ENCODE measurements at places on chromosomes 13 and 19.

DNA sequence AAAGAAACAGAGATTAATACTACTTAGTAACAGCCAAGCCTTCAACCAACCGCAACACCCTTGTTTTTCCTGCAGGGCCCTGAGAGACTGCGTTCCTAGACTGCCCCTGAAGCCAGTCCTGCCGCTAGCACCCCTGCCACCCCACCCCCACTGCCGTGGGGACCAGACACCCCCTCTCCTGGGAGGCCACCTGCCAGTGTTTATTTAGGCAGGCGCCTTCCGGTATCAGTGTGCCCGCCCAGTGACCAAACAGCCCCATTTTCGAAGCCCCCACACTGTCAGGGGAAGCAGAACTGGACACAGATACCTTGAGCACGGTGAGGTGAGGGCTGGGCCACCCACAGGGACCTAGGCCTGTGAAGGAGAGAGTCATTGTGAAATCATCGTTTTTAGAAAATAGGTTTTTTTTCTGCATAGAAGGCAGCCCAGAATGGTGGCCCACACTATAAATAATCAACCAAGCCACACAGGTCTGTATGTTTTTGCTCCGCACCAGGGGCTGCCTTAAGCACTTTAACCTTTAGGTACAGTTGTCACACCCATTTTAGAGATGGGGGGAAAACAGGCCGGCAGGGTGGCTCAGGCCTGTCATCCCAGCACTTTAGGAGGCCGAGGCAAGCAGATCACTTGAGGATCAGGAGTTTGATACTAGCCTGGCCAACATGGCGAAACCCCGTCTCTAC lies 3.5 kb upstream of the TLE5 start:
- peak; percentile 59 for DNase-seq

DNA sequence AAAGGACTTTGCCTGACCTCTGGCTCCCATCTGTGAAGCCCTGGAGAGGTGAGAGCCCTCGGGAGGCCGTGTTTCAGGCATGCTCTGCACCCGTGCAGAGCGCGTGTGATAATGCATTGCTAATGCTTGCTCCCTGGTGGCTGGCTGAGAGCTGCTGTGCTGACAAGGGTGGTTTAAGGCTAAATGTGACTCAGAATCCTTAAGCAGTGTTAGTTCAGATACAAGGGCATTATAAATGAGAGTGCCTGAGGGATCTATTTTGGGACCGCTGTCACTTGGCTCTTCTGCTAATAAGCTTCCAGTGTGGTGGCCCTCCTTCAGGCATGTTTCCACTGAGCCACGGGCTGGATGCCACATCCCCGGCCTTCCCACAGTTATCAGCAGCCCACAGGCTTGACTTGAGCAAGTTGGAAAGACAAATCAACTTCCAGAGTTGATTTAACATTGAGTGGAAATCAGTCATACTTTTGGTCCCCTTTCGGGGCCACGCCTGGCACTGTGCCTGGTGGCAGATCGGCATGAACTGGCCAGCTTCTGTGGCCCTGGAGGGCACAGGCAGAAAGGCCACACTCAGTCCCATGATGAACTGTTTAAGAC lies 17.0 kb downstream of the ALOX5AP start:
- DNase-seq, result no peak

DNA sequence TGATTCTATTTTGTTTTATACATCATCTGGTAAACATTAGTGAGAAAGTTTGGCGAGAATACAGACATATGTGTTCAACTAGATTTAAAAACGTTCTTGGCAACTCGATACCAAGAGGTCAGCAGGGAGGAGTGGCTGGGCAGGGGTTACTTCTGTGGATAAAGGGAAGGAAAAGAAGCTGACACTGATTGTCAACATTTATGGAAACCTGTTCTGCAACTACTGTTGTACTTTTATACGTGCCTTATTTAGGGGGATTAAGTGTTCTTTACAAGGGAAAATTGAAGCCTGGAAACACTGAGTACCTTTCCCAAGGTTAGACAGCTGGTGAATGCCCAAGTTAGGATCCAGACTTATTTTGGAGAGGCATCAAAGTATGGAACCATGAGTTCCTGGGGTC lies 65.0 kb downstream of the MTUS2 start:
- peak; percentile 13 for DNase-seq

DNA sequence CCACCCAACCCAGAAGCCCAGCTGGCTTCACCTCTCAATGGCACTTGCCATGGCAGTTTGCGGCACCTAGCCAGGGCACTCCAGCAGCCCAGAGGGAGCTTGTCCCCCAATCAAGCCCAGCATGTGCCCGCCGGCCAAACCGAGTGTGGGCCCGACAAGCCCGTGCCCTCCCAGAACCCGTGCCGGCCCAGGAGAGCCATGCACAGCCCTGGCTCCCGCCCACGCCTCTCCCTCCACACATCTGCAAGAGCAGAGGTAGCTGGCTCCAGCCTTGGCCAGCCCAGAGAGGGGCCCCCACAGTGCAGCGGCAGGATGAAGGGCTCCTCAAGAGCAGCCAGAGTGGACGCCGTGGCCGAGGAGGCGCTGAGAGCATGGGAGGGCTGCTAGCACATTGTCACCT lies 2278.0 kb upstream of the PCDH20 start:
- DNase-seq, result no peak

DNA sequence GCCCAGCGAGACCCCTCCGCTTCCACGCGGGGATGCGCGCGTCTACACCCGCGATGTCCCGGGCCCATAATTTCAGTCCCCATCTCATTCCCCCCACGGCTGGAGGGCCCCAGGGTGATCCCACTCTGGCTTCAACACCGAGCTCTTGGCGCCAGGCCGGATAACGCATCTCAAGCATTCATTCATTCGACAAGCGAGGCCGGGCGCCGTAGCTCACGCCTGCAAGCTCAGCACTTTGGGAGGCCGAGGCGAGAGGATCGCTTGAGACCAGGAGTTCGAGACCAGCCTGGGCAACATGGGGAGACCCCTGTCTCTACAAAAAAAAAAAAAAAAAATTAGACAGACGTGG lies 5.9 kb downstream of the ANGPTL6 start:
- DNase-seq, result no peak

GRCh38 chr13:74074723-74075122 lies 59.5 kb downstream of the KLF12 start:
- no peak for DNase-seq

DNA sequence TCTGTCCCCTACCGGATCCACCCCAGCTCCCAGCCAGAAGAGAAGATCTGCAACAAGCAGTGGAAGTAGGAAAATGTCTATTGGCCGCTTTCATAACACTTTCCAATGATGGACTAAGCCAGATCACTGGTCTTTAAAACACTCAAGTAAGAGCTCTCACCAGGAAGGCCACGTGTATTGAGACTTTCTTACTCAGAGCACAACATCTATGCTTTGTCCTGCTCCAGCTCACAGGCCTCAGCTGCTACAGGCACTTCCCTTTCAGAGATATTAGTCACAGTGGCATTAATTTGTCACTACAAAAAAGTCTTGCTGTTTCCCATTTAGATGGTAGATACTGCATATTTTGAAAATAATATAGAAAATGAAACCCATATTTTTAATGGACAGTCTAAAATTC lies 164.2 kb downstream of the ABCC4 start:
- DNase-seq, result no peak

- DNase-seq, result no peak
Measured at GRCh38 chr19:1360818-1361461, 22.8 kb upstream of the NDUFS7 start.

- no peak for DNase-seq
Measured at GRCh38 chr19:7734220-7735203, 2.6 kb upstream of the CLEC4G start.

- DNase-seq, result no peak
Measured at GRCh38 chr13:45141369-45141768, 21.1 kb downstream of the GTF2F2 start.

GRCh38 chr13:112213467-112214255 lies 146.7 kb downstream of the SOX1 start:
- peak; percentile 91 for DNase-seq

- DNase-seq, result no peak
Measured at GRCh38 chr13:83503424-83503823, 378.9 kb downstream of the SLITRK1 start.

GRCh38 chr19:43300206-43300605 lies 30.9 kb upstream of the PSG9 start:
- no peak for DNase-seq

- DNase-seq, result no peak
Measured at GRCh38 chr13:50425772-50426171, 410.5 kb downstream of the KCNRG start.

DNA sequence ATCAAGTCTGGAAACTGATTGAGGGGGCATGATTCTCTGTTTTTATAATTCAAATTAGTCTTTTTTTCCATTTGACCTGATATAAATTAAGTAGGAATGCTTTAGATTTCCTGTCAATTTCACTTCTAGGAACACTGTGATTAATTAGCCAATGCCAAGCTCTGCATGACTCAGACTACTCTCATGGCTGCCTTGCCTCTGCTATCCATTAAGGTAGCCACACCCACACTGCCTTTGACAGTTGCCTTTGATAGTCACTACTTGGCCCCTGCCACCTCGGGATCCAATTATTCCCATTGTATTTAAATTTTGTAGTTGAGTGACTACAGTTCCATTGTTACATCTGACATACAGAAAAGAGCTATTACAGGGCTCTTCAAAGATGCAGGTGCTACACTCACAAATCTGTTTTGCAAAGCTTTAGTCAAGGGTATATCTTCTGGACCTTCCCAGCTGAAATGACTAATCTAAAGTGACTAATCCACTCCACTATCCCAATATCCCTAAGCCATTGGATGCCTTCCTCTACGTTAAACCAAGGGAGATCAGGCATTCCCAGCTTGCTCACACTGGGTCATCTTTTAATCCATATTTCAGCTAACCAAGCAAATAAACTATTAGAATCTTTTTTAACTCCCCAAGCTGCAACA lies 1193.1 kb upstream of the MIR17HG start:
- no peak for DNase-seq

DNA sequence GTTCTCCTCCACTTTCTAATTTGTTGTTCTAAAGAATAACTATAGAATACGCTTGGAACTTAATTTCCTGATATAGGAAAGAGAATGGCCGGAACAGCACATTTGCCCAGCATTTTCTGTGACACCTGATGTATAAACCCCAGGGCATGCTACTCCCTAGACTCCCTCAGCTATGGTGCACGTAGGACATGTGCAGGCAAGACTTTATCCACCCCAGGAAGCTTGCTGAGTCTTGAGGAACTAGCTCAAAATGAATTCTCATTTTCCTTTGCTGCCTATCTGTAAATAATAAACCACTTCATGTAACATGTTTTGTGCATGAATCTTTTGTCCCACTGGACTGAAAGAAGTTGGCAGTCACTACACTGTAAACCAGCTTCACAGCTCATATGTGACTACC lies 535.8 kb upstream of the SLITRK1 start:
- no peak for DNase-seq

GRCh38 chr13:93244141-93244917 lies 17.7 kb downstream of the GPC6 start:
- DNase-seq, result no peak

DNA sequence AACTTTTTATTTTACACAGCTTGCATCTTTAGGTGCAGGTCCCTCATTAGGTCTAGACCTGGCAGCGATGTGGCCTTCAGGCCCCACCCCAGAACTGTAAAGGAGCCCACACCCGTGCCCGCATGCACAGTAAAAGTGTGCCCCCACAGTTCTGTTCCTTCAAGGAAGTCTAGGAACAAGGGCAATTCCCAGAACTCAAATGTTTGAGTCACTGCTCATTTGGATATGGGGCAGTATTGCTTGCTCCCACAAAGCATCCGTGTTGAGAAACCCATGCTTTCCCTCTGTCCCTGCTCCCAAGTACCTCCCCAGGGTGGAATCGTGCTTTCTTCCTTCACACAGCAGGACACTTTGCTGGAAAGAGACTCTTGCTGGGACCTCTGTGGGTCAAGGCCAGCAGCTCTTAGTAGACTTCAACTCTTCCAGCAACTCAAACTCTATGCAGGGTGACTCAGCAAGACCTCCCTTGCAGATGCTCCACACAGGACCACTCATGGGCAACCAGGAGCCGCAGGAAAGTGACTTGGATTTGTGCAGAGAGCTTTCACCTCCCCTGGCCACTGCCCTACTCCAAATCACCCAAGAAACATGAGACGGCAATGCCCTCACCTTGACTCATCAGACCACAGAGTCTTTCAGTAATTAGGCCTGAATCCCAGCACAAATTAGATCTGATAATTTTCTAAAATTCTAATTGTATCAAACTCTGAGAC lies 12.3 kb downstream of the SLC7A1 start:
- DNase-seq, result no peak

GRCh38 chr19:53865918-53866864 lies 1.5 kb upstream of the MYADM start:
- no peak for DNase-seq

- no peak for DNase-seq
Measured at GRCh38 chr13:23599083-23599925, 29.1 kb downstream of the TNFRSF19 start.

DNA sequence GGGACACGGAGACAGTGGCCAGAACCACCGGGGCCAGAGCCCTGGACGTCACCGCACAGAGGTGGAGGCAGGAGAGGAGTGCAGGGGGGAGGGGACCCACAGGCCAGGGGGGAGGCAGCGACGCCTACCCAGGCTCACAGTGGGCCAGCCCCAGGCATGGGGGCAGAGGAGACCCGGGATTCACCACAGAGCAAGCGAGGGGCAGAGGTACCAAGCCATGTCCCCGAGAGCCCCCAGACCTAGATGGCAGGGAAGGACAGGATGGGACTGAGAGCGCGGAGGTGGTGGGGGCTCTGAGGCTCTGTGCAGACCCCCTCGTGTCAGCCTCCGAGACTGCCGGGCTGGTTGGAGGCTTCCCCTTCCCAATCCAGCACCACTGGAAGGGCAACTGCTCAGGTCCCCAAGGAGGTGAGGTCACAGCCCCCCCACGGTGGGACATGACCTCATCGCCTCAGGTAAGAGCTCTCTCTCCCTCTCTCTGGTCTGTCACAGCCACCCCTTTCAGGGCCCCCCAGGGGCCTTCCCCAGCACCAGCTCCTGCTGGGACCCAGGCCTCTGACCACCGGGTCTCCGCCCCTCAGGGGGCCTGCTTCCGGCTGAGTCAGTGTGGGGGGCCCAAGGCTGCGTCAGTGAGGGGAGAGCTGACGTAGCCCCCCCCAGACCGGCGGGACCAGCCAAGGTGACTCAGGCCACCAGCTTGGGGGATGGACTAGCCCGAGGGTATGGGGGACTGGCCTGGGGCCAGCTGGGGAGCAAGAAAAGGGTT lies 2.2 kb upstream of the IL11 start:
- DNase-seq, result no peak

- no peak for DNase-seq
Measured at GRCh38 chr13:113634279-113635047, 23.5 kb downstream of the ATP4B start.

GRCh38 chr19:52138278-52138982 lies 1.3 kb downstream of the ZNF616 start:
- DNase-seq, result no peak

- DNase-seq, result no peak
Measured at GRCh38 chr19:19624032-19624570, 3.9 kb downstream of the LPAR2 start.
